Kidney epithelial cell (primary cell): ENCODE measurements at places on chromosomes 3 and 15. TPM values are rescaled to one million over a fixed set of nuclear protein-coding genes. Genes with fewer than 3 reads are reported as not detected.

DNA sequence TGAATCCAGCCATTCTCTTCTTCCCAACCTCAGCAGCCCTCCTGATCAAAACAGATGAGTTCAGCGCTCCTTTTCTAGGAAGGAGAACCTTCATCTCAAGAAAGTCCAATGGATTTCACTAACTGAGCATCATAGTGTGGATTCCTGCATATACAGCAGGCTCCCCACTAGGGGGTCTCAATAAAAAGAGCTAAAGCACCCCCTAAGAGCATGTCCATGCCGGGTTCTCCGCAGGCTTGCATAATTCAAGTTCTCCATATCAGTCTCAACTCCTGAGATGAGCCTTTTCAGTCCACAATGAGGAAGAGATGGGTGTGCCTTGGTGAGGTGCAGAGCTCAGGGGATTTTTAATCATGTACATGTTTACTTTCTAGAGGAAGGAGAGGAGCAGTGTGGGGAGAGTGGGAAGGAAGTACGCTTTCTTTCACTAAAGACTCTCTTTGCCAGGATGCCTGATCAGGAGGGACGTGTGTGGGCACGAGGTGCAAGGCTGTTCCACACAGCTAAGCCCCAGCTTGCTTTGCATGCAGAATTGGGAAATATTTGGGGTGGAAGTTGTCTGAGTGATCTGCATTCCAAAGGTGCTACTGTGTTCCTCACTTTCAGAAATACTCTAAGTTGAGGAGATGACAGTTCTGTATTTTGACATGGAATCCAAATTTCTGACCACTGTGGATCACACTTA lies 563.5 kb downstream of the OCA2 start:
- no peak for DNase-seq

GRCh38 chr3:55690726-55691125 lies 203.6 kb upstream of the WNT5A start:
- DNase-seq, result peak; percentile 21

GRCh38 chr3:187706971-187707370 lies 4.6 kb upstream of the RTP2 start:
- no peak for DNase-seq

GRCh38 chr3:141303481-141304223 lies 64.7 kb upstream of the ZBTB38 start:
- no peak for DNase-seq

- DNase-seq, result no peak
Observed at GRCh38 chr15:45495588-45495987, 27.0 kb downstream of the SLC30A4 start.

DNA sequence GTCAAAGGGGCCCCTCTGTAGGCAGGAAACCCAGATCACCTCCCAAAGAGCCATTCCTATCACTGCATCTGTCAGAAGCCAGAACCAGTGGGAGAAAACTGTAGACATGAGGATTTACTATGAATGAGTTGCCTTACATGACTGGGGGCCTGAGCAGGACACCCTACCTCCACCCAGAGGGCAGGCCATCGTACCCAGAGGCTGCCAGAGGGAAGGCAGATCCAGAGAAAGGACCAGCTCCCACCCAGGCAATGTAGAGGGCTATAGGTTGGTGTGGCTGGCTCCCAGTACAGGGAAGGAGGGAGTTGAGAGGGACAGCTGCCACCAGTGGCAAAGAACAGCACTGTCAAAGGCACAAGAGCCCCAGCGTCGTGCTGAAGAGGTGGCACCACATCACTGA lies 233.2 kb downstream of the OCA2 start:
- no peak for DNase-seq

GRCh38 chr15:33111041-33111451 lies 83.5 kb downstream of the FMN1 start:
- no peak for DNase-seq

GRCh38 chr3:155704771-155705559 lies 39.9 kb downstream of the PLCH1 start:
- DNase-seq, result no peak

- no peak for DNase-seq
Observed at GRCh38 chr3:72301779-72302178, 516.8 kb upstream of the PROK2 start.

- no peak for DNase-seq
Observed at GRCh38 chr3:13227315-13228165, 154.3 kb upstream of the IQSEC1 start.

- no peak for DNase-seq
Observed at GRCh38 chr3:38137615-38138348, 679 bp upstream of the MYD88 start.

- no peak for DNase-seq
Observed at GRCh38 chr3:141963301-141963700, 86.9 kb downstream of the ATP1B3 start.

DNA sequence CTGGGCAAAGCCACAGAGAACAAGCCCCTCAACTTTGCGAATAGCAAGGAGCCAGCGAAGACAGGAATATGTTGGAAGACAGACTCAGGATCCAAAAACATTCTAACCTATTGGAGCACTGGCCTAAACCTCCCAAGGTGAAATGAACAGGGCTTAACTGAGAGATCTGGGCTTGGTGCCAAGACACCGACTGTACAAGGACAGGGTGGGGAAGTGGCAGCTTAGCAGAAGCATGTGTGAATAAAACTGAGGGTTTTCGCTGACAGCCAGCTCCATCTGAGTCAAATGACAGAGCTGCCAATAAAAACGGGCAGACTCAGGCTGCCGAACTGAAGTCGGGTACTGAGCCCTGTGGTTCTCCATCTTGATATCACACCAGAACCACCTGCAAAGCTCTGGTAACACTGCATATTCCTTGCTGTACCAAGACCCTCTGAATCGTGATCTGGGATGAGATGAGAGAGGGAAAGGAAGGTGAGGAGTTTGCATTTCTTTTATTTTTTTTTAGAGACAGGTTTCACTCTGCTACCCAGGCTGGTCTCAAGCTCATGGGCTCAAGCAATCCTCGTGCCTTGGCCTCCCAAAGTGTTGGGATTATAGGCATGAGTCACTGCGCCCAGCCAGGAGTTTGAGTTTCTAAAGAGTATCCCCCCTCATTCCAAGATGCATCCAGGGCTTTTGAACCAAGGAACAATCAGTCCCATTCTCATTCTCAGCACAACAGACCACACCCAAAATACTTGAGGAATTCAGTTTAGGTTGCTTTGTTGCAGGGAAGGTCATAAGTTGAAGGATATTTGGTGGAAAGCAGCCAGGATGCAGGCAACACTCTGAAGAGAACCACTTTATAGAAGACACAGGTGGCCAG lies 6.0 kb upstream of the PLCB2 start:
- DNase-seq, result no peak

Gene LRRIQ4
- 0.04 and 0.41 TPM in 2 replicates for total RNA-seq

Gene LRTM1
- total RNA-seq, result not detected in 2 replicates

Gene SLC2A2
- not detected in 2 replicates for total RNA-seq

Gene IQCH
- 3.0 and 6.3 TPM in 2 replicates for total RNA-seq

Gene ANP32A
- total RNA-seq, result 46.8 and 50.9 TPM in 2 replicates

Gene ALPK3
- 54.5 and 55.7 TPM in 2 replicates for total RNA-seq

Gene UQCC5
- 0.75 and 97.6 TPM in 2 replicates for total RNA-seq

Gene LIPC
- total RNA-seq, result 1.1 and 1.3 TPM in 2 replicates

Gene FGD5
- 1.1 and 1.4 TPM in 2 replicates for total RNA-seq
